ENCODE measurements at places on chromosomes 3 and 15. TPM values are rescaled to one million over a fixed set of nuclear protein-coding genes. Genes with fewer than 3 reads are reported as not detected.

PCOLCE2 gene
- total RNA-seq = 1.1 TPM

GP9 gene
- not detected for total RNA-seq

TRIM71 gene
- not detected for total RNA-seq

AADACL2 gene
- total RNA-seq = not detected

PLS1 gene
- 17.1 TPM for total RNA-seq

CD200 gene
- total RNA-seq = 0.13 TPM

TRIM42 gene
- total RNA-seq = not detected

GATM gene
- total RNA-seq = 1.3 TPM

CCDC54 gene
- total RNA-seq = not detected

LRRC34 gene
- total RNA-seq = under 0.01 TPM

TMEM207 gene
- total RNA-seq = not detected

C3orf62 gene
- total RNA-seq = 0.79 TPM

SEMA6D gene
- total RNA-seq = 2.6 TPM

ECE2 gene
- total RNA-seq = not detected

ATXN7 gene
- total RNA-seq = 9.5 TPM

RHOV gene
- 38.7 TPM for total RNA-seq

POLQ gene
- total RNA-seq = 1.3 TPM

MON1A gene
- total RNA-seq = 9.1 TPM

HEMK1 gene
- total RNA-seq = 6.6 TPM

FBXL22 gene
- total RNA-seq = under 0.01 TPM

GABRR3 gene
- not detected for total RNA-seq

CLEC3B gene
- 0.13 TPM for total RNA-seq

RAB43 gene
- 15.0 TPM for total RNA-seq

CKMT1A gene
- 38.8 TPM for total RNA-seq

SCN10A gene
- not detected for total RNA-seq

ALS2CL gene
- 240 TPM for total RNA-seq

RBMS3 gene
- total RNA-seq = 5.9 TPM
